Brain pericyte (primary cell): ENCODE measurements at places on chromosomes 1 and 21.

GRCh38 chr1:174428033-174428432 lies 19.7 kb upstream of the GPR52 start:
- no peak for DNase-seq

DNA sequence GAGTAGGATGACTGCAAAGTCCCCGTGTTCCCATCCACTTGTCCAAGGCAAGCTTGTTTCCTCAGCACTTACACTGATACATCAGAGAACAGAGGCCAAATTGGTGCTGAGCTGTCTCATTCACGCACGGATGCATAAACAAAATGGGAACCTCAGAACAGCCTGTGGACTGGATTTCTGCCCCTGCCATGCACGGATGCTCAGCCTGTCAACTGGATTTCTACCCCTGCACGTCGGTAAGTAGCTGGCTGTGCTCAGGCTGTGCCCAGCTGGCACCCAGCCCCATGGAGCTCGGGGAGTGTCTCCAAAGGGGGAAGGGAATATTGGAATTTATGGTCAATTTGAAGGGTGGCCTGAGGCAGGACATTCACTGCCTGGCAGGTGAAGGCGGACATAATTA lies 40.8 kb upstream of the TMPRSS2 start:
- DNase-seq: no peak

DNA sequence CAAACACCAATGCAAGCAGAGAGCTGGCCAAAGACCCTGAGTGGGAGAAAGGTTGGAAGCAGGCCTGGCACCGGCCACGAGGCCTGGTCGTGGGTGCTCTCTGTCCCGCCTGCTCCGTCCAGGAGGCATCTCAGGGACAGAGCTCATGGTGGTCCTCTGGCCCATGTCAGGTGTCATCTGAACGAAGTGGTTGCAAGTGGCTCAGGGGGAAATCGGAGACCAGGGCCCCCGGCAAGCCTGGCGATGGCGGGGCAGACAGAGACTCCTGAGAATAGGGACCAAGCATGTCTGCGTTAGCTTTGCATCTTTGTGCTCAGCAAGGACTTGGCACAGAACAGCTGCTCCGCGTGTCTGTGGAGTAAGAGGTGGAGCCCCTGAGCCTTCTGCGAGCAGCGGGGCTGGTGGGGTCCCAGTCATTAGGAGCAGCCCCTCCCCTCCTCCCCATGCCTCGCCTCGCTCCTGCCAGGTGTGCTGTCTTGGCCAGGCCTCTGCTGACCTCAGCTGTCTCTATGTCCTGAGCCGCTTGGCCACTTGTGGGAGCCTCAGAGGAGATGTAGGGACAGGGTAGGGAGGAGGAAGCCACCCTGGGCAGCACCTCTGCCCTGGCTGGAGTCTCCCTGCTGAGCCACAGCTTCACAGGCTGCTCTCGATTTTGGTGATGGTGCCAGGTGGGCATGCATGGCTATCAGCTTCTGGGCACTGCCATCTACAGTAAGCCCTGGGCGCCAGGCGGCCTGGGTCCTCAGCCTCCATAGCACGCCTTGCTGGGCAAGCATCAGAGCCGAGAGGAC lies 362.9 kb upstream of the VAMP3 start:
- no peak for DNase-seq

DNA sequence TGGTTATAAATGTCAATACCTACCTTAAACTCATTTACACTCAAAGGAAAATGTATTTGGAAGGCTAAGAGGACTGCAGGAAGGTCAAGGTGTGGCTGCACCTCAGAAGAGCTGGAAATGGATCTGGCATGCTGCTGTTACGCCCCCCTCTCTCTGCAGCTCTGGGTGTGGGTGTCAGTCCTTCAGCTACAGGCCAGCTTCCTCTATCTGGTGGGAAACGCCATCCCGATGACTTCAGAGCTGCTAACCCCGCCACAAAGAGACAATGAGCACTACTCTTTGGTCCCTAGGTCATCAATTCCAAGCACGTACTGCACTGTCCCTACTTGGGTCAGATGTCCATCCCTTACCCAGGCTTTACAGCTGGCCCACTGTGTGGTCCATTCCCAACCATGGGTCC lies 74.2 kb downstream of the TEX35 start:
- DNase-seq: no peak

- DNase-seq: no peak
These were observed 107.5 kb downstream of the SPAG17 start for GRCh38 chr1:118077331-118078045.

- no peak for DNase-seq
These were observed 137.8 kb downstream of the PEX14 start for GRCh38 chr1:10612436-10613160.

DNA sequence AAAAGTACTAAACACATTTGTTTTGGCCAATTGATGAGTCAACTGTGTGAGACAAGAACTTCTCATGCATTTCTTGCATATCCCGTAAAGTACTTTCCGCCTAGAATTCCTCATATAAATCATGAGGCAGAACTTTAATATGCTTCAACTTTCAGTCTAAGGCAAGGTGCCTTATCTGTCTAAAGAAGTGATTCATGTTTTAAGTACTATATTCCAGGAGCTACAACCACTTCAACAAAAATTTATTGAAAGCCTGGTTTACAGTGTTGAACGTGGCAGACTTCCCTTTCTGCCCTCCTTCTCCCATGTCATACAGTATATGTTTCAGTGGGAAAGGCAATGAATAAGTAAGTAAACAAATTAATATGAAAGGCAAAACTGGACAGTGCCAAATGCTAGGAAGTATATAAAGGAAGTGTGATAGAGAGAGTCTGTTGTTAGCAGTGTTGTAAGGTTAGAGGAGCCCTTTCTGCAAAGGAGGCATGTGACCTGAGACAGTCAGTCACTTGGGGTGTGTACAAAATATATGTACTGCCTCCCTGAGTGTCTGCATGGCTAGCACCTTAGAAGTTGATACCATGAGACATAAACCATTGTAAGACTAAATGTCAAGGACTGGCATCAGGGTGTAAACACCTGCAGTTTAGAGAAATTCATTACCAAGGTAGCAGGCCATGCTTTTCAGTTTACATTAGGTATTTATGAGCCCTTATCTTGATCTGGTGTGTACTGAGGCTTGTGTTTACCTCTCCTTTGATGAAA lies 362.2 kb downstream of the SRGAP2C start:
- no peak for DNase-seq

DNA sequence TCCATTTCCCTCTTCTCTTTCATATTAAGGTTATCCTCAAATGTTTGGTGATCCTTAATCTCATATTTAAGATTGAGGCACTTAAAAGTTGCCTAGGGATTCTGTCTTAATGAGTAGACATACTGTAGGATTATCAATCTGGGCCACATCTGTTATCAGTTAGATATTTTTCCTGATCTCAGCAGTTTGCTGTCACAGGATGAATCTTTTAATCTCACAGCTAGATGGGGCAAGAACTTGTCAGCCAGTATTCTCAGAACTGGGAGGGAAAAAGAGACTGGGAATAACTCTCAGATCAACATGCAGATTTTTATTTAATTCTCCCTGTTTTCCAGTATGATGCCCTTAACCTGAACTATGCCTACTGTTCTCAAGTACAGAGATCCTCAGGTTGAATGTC lies 14.0 kb downstream of the ZNF644 start:
- DNase-seq: no peak

- DNase-seq: no peak
These were observed 71.9 kb upstream of the PRDX6 start for GRCh38 chr1:173405281-173405680.

- no peak for DNase-seq
These were observed 212.9 kb upstream of the HOOK1 start for GRCh38 chr1:59601811-59602210.

DNA sequence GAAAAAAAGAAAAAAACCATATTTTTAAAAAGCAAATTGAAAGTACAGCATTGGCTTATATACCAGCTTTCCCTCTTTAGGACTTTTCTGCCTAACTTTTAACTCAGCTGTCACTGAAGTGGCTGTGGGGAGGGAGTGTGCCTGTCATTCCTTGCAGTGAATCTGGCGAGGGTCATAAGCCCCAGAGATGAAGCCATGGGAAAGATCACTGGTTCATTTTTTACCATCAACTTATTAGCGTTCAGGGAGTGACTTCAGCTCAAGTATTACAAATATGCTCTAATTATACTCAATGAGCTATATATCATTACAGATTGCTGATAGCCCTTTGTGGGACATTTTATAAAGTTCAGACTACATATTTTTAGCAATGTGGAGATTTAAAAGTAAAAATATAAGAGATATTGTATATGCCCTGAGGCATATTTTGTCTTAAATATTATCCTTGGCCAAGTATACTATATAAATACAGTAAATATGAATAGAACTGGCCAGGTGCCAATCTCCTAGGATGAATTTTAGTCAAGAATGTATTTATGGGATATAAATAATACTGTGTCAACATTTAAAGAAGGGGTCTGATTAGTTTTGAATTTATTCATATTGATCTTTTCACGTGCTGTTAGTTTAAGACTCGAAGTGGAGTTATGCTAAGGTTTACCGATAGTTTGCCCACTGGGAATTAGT lies 4.4 kb downstream of the TGFB2 start:
- no peak for DNase-seq

- no peak for DNase-seq
These were observed 78.5 kb upstream of the CDC42BPA start for GRCh38 chr1:227396539-227397353.

DNA sequence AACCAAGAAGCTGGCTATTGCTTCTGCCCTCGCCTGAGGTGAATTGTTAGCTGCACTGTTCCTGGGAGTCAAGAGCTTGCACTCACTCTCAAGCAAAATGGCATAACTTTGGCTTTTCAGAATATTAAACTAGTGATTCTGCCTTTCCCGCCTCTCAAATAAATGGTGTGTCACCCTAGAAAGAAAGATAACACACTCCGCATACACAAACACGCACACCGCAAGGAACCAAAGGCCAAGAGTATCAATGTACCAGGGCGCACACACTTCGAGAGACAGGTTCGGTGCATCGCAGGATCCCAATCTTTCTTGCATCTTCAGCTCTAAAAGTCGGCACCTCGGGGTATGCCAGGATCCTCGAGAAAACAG lies 470 bp upstream of the RTCA start:
- no peak for DNase-seq

GRCh38 chr21:42261829-42262200 lies 42.9 kb downstream of the ABCG1 start:
- no peak for DNase-seq

GRCh38 chr1:43634721-43635120 lies 15.2 kb upstream of the KDM4A start:
- no peak for DNase-seq

- no peak for DNase-seq
These were observed 45.1 kb downstream of the CAPN8 start for GRCh38 chr1:223620297-223620897.

DNA sequence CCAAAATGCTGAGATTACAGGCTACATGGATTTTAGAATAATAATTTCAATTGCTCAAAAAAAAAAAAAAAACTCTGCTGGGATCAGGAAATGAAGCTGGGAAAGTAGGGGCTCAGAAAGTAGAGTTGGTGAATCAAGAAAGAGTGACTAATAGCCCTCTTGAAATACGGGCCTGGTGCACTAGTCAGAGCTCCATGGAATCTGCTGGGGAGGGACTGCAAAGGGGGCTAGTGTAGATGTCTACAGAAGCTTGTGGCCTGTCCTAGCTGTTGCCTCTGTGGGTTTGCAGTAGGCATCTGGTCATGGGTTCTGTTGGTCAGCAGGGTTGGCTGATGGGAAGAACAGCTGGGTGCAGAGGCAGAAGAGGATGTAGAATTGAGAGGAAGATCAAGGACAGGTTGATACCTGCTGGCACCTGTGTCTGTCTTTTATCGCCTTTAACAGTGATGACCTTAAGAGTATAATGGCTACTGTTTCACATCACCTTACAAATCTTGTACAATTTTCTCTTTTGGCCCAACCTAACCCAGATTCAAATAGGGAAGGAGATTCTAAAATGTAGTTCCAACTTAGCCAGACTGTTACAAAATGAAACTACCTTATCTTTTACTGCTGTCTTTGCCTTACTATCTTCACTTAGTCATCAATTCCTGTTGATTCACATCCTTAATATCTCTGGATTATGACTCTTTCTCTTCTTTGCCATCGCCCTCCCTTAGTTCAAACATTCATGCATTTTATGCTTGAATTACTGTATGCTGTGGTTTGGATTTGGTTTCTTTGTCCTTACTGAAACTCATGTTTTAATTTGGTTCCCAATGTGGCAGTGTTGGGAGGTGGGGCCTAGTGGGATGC lies 126.2 kb downstream of the GIPC2 start:
- no peak for DNase-seq

- no peak for DNase-seq
These were observed 54.9 kb upstream of the DIPK1A start for GRCh38 chr1:93016171-93016570.

DNA sequence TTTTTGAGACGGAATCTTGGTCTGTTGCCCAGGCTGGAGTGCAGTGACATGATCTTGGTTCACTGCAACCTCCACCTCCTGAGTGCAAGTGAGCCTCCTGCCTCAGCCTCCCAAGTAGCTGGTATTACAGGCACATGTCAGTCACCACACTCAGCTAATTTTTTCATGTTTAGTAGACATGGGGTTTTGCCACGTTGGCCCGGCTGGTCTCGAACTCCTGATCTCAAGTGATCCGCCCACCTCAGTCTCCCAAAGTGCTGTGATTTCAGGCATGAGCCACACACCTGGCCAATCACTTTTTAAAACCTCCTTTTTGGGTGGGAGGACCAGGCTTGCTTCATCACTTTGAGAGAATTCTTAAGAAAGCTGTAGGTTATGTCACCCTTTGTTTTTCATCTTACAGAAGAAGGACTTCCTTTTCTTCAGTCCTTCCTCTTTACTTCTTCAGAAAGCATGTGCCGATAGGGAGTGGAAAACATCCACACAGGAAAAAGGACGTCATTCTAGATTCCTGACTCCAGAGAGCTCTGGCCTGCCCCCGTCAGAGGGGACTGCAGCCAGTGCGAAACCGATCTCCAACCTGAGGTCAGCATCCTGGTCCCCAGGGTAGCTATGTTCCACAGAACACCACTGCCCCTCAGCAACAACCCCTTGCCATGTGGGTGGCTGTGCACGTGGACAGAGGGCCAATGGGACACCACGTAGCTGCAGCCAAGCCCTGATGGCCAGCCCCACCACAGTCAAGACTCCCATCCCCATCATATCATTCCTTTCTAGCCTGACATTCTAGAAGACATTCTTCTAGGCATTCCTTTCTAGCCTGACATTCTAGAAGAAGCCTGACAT lies 21.9 kb downstream of the NCF2 start:
- no peak for DNase-seq

GRCh38 chr1:50955116-50955515 lies 5.0 kb downstream of the FAF1 start:
- DNase-seq: no peak

DNA sequence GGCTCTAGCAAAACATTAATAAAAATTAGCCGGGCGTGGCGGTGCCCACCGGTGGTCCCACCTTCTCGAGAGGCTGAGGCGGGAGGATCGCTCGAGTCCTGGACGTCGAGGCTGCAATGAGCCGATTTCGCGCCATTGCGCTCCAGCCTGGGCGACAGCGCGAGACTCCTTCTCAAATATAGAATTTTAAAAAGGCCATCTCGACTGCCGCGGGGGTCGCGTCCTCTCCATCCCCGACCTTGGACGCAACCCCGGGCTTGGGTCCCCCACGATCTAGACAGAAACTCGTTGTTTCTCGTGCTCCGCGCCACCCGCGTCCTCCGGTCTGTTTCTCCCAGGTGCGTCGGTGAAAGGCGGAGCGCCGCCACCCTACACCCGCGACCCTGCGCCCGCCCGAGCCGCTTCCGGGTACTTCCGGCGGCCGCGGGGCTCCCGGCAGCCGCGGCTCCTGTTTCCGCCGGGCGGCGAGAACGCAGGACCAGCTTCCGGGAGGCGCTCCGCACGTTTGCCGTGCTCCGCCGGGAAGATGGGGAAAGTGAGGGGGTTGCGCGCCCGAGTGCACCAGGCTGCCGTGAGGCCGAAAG lies at the start of gene SLX9:
TSS of gene SLX9 (plus strand) at position 498 of the 584 bp plus-strand sequence. CDS start at position 527, 29 bp downstream.
- DNase-seq: no peak

GRCh38 chr1:241442686-241443085 lies 76.9 kb downstream of the FH start:
- DNase-seq: no peak
